ENCODE measurements at places on chromosomes 16 and 17. TPM values are rescaled to one million over a fixed set of nuclear protein-coding genes. Genes with fewer than 3 reads are reported as not detected.

The TBC1D3K gene
- not detected for total RNA-seq

The PRAC2 gene
- not detected for total RNA-seq

The KRTAP4-5 gene
- total RNA-seq: not detected

The FBXO39 gene
- total RNA-seq: not detected

The TERB1 gene
- total RNA-seq: not detected

The OR2C1 gene
- total RNA-seq: not detected

The DRC3 gene
- total RNA-seq: 0.81 TPM

The SLC5A10 gene
- not detected for total RNA-seq

The GPR179 gene
- not detected for total RNA-seq

DNA sequence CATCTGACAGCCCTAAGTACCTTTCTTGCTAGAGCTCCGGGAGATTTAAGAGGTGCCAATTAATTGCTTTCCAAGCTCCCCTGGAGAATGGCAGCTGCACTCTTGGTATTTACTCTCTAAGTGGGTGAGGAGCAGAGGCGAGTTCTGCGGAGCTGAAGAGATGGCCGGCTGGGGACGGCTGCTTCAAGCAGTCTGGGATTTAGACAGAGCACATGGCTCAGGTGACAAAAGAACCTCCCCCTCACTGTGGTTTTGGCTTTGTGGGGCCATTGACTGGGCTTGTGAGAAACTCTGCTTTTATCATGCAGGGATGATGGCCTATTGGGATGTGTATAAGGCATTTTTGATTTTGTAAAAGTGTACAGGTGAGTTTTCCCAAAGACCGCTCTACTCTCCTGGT, 239.3 kb upstream of the EEF2KMT start:
- DNase-seq: peak; percentile 54
- no peaks in the 10 kb centered on the region for H3K27me3 ChIP-seq

GRCh38 chr17:34413443-34414119, 50.5 kb upstream of the CCL1 start:
- no peaks in the 10 kb centered on the region for H3K4me1 ChIP-seq
- no peak for DNase-seq
- no peaks in the 10 kb centered on the region for H3K36me3 ChIP-seq
- H3K4me3 ChIP-seq: no peak overlapping the region
- H3K27ac ChIP-seq: no peak overlapping the region

DNA sequence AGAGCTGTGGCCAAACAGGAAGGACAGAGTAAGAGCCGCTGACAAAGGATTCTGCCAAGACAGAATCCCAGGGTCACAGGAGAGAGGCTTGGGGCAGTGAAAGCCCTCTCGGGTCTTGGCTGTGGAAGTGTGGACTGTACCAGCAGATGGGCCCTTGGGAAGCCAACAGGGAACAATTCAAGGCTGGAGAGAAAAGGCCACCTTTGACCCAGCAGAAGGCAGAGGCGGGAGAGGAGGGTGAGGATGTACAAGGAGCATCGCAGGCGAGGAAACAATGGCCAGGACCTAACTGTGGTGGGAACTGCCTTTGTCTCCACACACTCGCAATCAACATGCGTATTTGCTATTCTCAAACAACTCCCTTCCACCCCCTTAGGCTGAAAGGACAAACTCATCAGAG, 15.7 kb downstream of the CARHSP1 start:
- no peaks in the 10 kb centered on the region for H3K27me3 ChIP-seq
- peak overlapping the region; percentile 70 for H3K27ac ChIP-seq
- no peaks in the 10 kb centered on the region for H3K36me3 ChIP-seq
- H3K4me1 ChIP-seq: no peaks in the 10 kb centered on the region
- no peak overlapping the region for H3K4me3 ChIP-seq

DNA sequence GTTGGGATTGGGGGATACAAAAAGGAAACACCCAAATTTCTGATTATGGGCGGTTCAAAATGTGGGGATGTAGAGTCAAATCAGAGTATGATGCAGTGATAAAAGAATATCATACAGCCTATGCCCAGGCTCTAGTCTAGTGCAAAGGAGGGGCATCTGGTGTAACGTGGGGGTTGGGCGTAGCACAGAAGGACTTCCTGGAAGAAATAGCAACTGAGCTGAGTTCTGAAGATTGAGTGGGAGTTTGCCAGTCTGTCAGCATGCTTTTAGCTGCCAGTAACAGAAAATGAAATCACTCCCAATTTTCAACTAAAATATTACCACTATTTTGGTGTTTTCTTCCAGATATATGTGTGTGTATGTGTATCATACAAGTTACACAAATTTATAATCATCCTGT, 196.9 kb downstream of the SPECC1 start:
- H3K4me1 ChIP-seq: peaks cover 11% of the 10 kb centered on the region
- no peaks in the 10 kb centered on the region for H3K36me3 ChIP-seq
- no peak overlapping the region for H3K27ac ChIP-seq
- no peak for DNase-seq

DNA sequence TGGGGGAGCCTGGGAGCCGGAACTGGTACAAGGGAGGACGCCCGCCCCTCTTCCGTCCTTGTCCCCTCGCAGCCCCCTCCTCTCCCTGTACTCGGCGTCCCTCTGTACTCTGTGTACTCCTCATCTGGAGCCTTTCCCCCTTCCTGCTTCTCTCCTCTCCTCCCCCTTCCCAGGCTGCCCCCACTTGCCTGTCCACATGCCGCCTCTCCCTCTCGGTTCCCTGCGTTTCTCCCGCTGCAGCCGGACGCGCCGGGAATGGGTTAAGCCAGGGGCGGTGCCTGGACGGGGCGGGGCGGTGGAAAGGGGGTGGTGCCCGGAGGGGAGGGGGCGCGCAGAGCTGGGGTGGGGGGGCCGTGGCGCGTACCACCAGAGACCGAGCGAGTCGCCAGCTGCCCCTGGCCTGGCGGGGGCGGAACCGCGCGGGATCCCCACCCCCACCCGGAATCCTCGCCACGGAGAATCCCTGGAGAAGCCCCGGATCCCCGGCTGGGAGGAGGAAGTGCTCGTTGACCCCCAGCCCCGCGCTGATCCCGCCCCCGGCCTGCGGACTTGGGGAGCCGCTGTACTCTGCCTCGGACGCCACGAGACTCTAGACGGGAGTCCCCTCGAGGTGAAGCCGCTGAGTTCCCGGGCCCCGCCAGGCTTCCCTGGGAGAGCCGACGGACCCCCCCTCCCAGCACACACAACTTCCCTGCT, 22.6 kb downstream of the GJD3 start:
- H3K4me3 ChIP-seq: peak overlapping the region; percentile 64
- no peaks in the 10 kb centered on the region for H3K36me3 ChIP-seq
- peaks cover 91% of the 10 kb centered on the region for H3K27me3 ChIP-seq
- no peak overlapping the region for H3K27ac ChIP-seq
- DNase-seq: peak; percentile 84

GRCh38 chr17:61064087-61064951, 335.3 kb upstream of the TBX2 start:
- no peak for DNase-seq
- H3K36me3 ChIP-seq: no peaks in the 10 kb centered on the region
- no peak overlapping the region for H3K4me3 ChIP-seq
- H3K27ac ChIP-seq: no peak overlapping the region

GRCh38 chr16:30186782-30187555, 3.6 kb downstream of the CORO1A start:
- peaks cover 2% of the 10 kb centered on the region for H3K4me1 ChIP-seq
- no peak overlapping the region for H3K27ac ChIP-seq
- DNase-seq: peak; percentile 74
- no peak overlapping the region for H3K4me3 ChIP-seq

DNA sequence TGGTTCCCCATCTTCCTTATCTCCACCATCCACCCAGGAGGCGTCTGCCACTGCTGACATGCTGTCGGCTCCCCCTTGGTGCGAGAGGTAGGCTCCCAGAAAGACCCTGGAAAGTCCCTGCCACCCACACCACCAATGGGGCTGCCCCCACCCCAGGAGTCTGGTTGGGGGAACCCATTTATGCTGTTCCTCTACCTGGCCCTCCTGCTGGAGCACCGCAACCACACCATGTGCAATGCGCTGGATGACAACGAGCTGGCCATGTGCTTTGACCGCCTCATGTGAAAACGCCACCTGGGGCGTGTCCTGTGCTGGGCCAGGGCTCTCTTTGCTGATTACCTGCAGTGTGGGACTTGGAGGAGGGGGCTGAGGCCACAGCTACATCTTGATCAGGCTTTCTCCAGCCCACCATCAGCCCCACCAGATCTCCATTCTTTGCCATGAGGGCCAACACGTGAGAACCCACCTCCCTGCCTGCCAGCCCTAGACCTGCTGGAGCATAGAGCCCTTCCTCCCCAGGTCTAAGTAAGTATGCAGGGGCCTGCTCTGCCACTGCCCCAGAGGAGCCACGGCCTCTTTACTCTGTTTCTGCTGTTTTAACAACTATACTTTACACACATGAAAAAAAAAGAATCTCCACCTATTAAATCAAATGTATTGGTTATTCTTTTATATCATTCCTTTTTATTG, 7.9 kb upstream of the ALDH3A1 start:
- H3K36me3 ChIP-seq: no peaks in the 10 kb centered on the region
- H3K4me1 ChIP-seq: peaks cover 3% of the 10 kb centered on the region
- no peaks in the 10 kb centered on the region for H3K27me3 ChIP-seq
- DNase-seq: no peak
- no peak overlapping the region for H3K4me3 ChIP-seq

- H3K36me3 ChIP-seq: no peaks in the 10 kb centered on the region
- peak; percentile 64 for DNase-seq
- no peak overlapping the region for H3K27ac ChIP-seq
These were observed 88.2 kb upstream of the FA2H start for GRCh38 chr16:74862743-74863244.

DNA sequence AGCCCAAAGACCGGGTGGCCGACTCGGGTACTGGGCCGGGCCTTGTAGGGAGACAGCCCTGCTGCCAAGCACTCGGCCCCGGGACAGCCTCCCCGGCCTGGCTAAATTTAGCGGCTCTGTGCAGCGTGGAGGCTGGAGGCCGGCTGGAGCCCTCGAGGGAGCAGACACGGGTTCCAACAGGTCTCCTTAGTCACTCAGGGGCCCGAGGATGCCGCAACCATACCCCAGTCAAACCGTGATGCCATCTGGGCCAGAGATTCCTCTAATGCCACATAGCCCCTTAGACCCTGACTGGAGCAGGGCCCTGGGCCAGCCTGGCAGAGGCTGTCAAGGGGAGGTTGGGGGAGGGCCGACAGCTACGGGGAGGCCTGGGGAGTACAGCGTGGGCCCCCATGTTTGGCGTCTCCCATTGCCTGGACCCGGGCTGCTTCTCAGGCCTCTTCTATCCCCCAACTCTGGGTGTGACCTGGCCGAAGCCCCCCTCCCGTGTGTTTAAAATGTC, 2.9 kb upstream of the P2RX1 start:
- H3K27me3 ChIP-seq: no peaks in the 10 kb centered on the region
- no peak overlapping the region for H3K27ac ChIP-seq
- no peak for DNase-seq
- H3K36me3 ChIP-seq: no peaks in the 10 kb centered on the region
- no peak overlapping the region for H3K4me3 ChIP-seq

DNA sequence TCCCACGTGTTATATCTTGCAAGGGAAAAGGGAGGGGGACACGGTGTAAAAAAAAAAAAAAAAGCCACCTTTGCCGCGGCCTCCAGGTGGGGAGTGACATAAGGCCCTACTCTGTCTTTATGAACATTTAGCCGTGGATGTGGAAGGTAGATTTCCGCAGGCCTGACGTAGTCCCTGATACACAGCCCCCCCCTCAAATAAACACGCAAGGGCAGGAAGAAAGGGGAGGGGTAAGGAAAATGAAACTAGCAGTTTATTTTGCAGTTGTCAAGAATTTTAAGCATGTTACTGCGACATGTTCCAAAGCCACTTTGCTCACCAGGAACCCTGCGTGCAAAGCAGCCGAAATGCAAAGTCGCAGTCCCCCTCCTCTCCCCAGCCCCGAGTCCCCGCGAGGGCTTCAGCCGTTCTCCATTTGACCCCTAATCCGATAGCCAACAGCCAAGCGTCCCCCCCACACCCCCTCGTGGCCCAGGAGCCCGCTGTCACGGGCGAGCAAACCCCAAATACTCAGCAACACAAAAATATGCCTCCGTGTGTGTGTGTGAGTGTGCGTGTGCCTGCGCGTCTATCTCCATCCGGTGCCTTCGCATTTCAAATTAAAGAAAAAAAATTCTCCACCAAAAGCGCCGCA, 1.2 kb downstream of the CBX4 start:
- H3K4me1 ChIP-seq: peaks cover 34% of the 10 kb centered on the region
- no peak overlapping the region for H3K27ac ChIP-seq
- peak; percentile 41 for DNase-seq
- peaks cover 92% of the 10 kb centered on the region for H3K27me3 ChIP-seq
- H3K36me3 ChIP-seq: no peaks in the 10 kb centered on the region

DNA sequence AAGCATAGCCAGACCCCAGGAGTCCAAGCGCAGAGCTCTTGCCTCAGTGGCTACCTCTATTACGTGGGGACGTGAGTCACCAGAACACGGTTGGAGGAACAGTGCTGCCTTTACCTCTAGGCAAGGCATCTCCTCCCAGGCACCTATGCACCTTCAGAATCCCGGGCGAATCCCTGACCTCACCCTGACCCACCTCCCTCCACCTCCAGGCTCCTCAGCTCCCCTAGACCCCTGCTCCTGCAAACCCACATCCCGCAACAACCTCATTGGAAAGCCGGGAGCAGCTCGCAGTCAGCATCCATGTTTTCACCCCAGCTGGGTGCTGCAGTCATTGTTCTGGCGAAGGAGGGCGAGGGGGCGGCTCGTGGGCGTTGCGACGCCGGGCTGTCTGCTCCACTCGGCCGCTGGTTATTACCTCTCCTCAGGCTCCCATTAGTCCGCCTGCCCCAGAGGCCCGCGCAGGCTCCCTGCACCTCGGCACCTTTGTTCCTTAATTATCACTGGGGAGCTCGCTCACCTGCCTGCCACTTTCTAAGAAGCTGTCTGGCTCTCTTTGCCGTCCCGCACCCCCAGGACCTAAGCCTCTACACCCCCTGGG, 24.6 kb upstream of the DLX4 start:
- peak; percentile 59 for DNase-seq
- H3K36me3 ChIP-seq: no peaks in the 10 kb centered on the region
- peaks cover 30% of the 10 kb centered on the region for H3K27me3 ChIP-seq
- H3K27ac ChIP-seq: no peak overlapping the region
- peaks cover 9% of the 10 kb centered on the region for H3K4me1 ChIP-seq

DNA sequence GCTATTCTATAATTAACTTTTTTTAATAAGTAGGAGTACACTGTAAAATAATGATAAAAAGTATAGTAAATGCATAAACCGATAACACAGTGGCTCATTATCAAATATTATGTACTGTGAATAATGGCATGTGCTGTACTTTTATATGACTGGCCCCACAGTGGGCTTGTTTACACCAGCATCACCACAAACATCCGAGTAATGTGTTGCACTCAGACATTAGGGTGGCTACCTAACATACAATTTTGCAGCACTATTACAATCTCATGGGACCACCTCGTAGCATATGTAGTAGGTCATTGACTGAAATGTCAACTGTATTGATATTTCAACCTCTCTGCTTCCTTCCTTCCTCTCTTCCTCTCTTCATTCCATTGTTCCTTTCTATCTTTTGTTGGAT, 51.7 kb downstream of the TBX4 start:
- H3K4me1 ChIP-seq: no peaks in the 10 kb centered on the region
- DNase-seq: no peak
- H3K27me3 ChIP-seq: no peaks in the 10 kb centered on the region
- no peak overlapping the region for H3K4me3 ChIP-seq
- H3K27ac ChIP-seq: no peak overlapping the region

GRCh38 chr16:85114909-85115567, 2.8 kb upstream of the CIBAR2 start:
- no peaks in the 10 kb centered on the region for H3K36me3 ChIP-seq
- no peaks in the 10 kb centered on the region for H3K27me3 ChIP-seq
- H3K4me3 ChIP-seq: no peak overlapping the region
- peak; percentile 84 for DNase-seq

- peaks cover 57% of the 10 kb centered on the region for H3K27me3 ChIP-seq
- no peak for DNase-seq
- peaks cover 12% of the 10 kb centered on the region for H3K4me1 ChIP-seq
- H3K36me3 ChIP-seq: no peaks in the 10 kb centered on the region
These were observed 3.6 kb downstream of the MATCAP1 start for GRCh38 chr16:67180166-67180565.

Measured in neural progenitor cell (in vitro differentiated cells).